ENCODE measurements at places on chromosomes 12 and 14. TPM values are rescaled to one million over a fixed set of nuclear protein-coding genes. Genes with fewer than 3 reads are reported as not detected.

The ACACB gene
- 1.3 TPM for total RNA-seq

The UNC79 gene
- total RNA-seq = 0.05 TPM

The SFSWAP gene
- total RNA-seq = 68.8 TPM

The DGLUCY gene
- total RNA-seq = 11.7 TPM

The ADAMTS20 gene
- not detected for total RNA-seq

The FOXG1 gene
- not detected for total RNA-seq

The PIK3C2G gene
- 10.6 TPM for total RNA-seq

The LHX5 gene
- total RNA-seq = not detected

The KCNJ8 gene
- total RNA-seq = not detected

The TMEM253 gene
- total RNA-seq = 1.6 TPM

The C12orf42 gene
- total RNA-seq = not detected

The PRICKLE1 gene
- 7.9 TPM for total RNA-seq

The NYNRIN gene
- not detected for total RNA-seq

The FMNL3 gene
- 0.91 TPM for total RNA-seq

The A2M gene
- not detected for total RNA-seq

The CACNA2D4 gene
- not detected for total RNA-seq

The CLEC4D gene
- total RNA-seq = not detected

The CDKN3 gene
- total RNA-seq = 66.4 TPM

The CLEC2A gene
- not detected for total RNA-seq

The SAMD4A gene
- 60.6 TPM for total RNA-seq

The PKP2 gene
- total RNA-seq = 88.0 TPM

The CLMN gene
- 17.9 TPM for total RNA-seq

The SLCO1B1 gene
- total RNA-seq = not detected

The MGP gene
- total RNA-seq = 1.3 TPM

The OR5AU1 gene
- total RNA-seq = not detected

The KRT80 gene
- 27.4 TPM for total RNA-seq

The RDH12 gene
- total RNA-seq = not detected

The SERPINA1 gene
- total RNA-seq = 38.1 TPM

The LALBA gene
- total RNA-seq = not detected

The RFX4 gene
- total RNA-seq = not detected

The TDRD9 gene
- 0.91 TPM for total RNA-seq

The MANSC4 gene
- not detected for total RNA-seq

The SETD1B gene
- 19.9 TPM for total RNA-seq

The MAP3K9 gene
- 18.6 TPM for total RNA-seq

The LRFN5 gene
- total RNA-seq = not detected

The CFAP251 gene
- total RNA-seq = 19.7 TPM

The SYCP3 gene
- not detected for total RNA-seq

The SYNDIG1L gene
- total RNA-seq = not detected

The AKAP5 gene
- 0.14 TPM for total RNA-seq

The TCL1B gene
- not detected for total RNA-seq

All from MCF 10A (cell line).